Head of caudate nucleus (tissue), 42 donors: ENCODE measurements at places on chromosomes 4 and X.

DNA sequence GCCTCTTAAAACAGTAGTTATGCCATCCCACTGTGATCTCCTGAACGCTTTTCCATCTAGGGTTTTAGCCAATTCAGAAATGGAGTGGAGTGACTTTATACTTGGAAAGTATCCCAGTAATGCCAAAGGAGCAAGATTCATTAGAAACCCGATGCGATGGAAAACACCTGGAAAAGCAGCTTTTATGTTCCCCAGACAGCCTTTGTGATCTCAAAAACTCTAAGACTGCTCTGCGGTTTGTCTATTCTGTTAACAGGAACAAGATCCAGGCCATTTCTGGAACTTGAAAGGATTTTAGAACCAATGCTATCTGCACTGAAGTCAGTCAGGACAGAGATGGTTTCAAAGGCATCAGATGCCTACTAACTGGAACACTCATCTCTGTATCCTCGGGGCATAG, 145.1 kb downstream of the APBB2 start:
- no peak for DNase-seq

DNA sequence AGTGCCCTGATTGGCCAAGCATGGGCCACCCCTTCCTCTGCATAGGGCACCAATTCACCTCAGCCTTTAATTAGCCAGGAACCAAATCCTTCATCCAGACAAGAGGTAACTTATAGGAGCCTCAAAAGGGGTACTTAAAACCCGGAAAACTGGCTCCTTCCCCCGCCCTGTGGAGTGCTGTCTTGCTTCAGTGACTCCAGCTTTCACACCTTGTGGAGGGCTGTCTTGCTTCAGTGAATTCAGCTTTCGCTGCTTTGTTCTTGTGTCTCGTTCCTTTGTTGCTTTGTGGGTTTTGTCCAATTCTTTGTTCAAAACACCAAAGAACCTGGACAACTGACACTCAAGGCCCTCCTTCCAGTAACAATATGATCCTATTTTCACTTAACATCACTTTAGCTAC, 82.2 kb upstream of the FRG1 start:
- DNase-seq, result no peak

DNA sequence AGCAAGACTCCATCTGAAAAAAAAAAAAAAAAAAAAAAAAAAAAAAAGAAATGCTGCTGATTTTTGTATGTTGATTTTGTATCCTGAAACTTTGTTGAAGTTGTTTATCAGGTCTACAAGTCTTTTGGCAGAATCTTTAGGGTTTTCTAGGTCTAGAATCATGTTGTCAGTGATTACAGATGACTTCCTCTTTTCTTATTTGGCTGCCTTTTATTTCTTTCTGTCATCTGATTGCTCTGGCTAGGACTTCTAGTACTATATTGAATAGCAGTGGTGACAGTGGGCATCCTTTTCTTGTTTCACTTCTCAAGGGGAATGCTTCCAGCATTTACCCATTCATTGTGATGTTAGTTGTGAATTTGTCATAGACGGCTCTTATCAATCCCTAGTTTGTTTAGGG, 334.4 kb downstream of the SPRY1 start:
- no peak for DNase-seq

- no peak for DNase-seq
These were observed 14.8 kb upstream of the UCHL1 start for GRCh38 chr4:41241919-41242318.

GRCh38 chr4:104394406-104395167, 100.1 kb downstream of the CXXC4 start:
- peak; percentile 52 for DNase-seq

- DNase-seq, result peak; percentile 88
These were observed at the start of gene SPOCK3 for GRCh38 chr4:167234316-167234881. SPOCK3 (minus strand) TSS chr4:167234494.

GRCh38 chrX:150680974-150681373, 12.2 kb upstream of the MTMR1 start:
- DNase-seq, result no peak

- no peak for DNase-seq
These were observed 111.7 kb downstream of the CHRDL1 start for GRCh38 chrX:110683925-110684324.

GRCh38 chr4:156569535-156569934, 402.1 kb downstream of the PDGFC start:
- no peak for DNase-seq

DNA sequence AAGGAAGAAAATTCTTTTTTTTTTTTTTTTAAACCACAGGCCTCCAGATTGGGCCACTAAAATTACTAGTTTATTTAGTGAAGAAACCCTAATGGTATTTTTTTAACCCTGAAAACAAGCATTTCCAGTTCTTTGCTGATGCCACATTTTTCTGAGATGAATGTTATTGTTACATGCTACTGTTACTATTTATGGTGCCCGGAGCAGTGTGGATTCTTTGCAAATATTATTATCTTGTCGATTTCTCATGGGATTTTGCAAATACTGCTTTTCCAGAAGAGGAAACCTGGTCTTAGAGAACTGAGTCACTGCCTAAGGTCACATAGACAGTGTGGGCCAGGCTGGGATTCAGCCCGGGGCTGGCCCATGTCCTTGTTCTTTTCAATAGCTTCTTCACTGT, 8.7 kb upstream of the ALAS2 start:
- no peak for DNase-seq

DNA sequence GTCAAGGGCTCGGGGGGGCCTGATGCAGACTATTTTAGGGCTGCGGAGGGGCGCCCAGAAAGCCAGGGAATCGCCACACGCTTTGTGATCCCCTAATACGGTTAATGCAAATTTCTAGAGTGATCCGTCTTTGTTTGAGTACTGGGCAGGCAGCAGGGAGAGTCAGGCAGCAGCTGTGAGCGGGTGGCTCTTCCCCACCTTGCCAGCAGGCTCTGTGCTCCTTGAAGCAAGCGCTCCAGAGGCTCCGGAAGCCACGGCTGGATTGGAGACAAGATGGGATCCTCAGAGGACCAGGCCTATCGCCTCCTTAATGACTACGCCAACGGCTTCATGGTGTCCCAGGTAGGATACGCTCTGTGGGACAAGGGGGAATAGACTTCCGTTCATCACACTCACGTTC, at the start of gene ASMT:
ASMT (plus strand) TSS at position 133 of the 400 bp plus-strand sequence; CDS start at position 274, 141 bp downstream.
- DNase-seq, result no peak

DNA sequence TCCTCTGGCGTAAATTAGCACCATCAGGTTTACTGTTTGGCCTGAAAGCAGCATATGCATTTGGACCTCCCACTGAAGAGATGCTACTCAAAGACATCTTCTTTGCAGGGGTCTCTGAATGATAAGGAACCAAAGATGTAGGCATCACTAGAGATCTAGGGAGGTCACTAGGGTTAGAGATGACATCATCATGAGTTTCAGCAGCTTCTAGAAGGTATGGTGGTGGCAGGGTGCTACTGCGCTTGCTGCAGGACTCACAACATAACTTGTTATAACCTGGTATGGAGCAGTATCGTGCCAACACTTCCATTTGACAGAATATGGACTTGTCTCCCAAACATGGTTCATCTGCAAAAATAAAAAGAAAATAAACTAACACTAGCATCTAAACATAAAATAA, 251.6 kb downstream of the NPFFR2 start:
- no peak for DNase-seq

DNA sequence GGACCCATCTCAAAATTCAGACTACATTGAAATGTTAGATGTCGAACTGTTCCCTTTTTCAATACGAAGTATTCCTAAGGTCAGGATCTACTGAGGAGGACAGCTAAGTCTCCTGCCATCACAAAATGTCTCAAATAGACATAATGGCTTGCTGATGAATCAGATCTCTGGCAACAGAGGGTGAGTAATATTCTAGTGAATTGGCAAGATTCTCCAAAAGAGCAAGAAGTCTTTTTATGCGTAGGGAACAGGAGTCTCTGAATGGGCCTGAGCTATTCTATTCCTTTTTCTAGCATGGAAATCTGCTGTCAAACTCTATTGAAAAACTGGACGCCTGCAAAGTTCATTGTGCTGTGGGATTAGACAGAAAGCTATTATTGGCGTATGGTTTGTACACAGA, 145.4 kb downstream of the FNIP2 start:
- no peak for DNase-seq

GRCh38 chr4:184457535-184458249, 16.7 kb downstream of the IRF2 start:
- peak; percentile 27 for DNase-seq

- no peak for DNase-seq
These were observed 60.3 kb downstream of the USP11 start for GRCh38 chrX:47293106-47293505.

- no peak for DNase-seq
These were observed 98.0 kb upstream of the MAGEB16 start for GRCh38 chrX:35700121-35700520.

DNA sequence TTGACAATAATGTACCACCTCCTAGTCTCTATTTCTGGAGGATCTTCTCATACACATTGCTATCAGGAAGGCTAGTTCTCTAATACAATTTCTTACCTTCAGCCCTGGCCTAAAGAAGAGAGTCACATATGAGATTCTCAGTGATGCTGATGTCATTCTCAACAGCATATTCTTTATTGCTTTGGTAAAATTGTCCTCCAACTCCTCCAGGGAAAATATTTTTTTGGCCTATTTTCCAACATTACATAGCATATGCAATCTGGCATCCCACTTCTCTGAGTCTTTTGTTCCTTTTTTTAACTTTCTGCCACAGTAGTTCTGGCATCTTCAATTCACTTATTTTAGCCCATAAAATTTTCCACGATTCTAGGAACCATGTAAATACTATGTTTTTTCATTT, 2363.1 kb downstream of the ARAP2 start:
- no peak for DNase-seq

GRCh38 chr4:113008716-113009115, 40.7 kb upstream of the ANK2 start:
- DNase-seq, result peak; percentile 24

DNA sequence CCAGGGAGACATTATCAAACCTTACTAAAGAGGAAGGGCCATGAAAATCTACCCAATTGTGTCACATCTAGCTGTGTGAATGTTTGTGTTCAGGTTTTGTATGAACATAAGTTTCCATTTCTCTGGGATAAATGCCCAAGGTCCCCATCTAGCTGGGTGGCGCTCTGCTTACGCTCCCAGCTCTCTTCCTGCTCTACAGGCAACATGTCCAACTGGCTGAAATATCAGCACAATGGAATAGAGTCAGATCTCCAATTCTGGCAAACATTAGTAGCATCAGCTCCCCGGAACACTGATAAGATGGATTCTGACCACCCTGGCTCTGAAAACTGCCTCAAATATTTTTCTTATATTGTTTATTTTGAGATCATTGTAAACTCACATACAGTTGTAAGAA, 74.8 kb downstream of the IRF2 start:
- no peak for DNase-seq

GRCh38 chr4:18566970-18567799, 545.6 kb upstream of the LCORL start:
- no peak for DNase-seq

- DNase-seq, result no peak
These were observed 203.8 kb downstream of the AASDH start for GRCh38 chr4:56183344-56183959.
